ENCODE measurements at places on chromosomes 3 and 15. TPM values are rescaled to one million over a fixed set of nuclear protein-coding genes. Genes with fewer than 3 reads are reported as not detected.

DNA sequence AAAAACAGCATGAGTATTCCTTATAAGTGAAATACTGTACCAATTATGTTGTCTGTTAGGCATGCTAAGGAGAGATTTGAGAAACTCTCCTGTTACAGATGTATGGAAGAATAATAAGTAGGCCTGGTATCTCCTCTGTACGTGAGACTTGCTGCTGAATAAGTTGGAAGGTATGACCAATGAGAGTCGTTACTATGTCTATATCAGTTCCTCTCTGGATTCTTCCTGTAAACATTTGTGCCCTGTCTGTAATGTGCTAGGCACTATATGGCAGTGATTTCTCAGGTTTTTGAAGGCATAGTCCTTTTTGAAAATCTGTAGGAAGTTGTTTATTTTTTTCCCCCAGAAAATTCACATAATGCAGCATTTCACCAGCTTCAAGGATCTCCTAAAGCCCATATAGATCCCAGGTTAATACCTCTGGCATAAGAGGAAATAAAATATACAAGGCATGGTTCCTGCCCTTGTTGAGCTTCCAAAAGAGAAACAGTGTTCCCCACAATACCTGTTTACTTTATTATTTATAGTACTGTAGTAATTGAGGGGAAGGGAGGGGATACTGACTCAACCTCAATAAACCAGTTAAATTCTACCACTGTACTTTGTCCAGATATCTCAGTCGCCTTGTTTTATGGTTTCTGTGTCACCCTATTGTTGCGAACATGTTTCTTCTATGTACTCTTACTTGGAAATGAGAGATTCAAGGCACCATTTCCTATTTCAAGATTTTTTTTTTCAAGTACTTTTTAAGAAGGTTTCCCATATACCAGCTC is 28.6 kb downstream of the MAP2K5 start:
- no peak for DNase-seq

DNA sequence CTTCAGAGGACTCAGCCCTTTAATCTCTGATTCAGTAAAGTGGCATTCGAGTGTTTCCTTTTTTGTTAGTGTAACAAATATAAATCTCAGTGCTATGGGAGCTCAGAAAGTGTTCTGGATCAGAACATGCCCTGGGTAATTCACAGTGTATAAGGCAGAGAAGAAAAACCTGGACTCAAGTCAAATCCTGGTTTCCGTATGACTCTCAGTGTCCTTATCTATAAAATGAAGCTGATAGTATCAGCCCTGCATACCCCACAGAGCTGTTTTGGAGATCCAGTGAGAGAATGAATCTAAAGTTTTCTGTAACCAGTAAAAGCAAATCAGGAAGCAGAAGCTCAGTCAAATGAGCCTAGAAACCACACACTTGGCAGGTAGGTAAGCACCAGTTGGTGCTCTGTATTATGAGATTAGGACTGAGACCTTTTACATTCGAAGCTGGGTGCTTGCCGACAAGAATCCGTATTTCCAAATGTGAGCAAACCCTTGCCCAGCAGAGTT is 67.2 kb downstream of the IL1RAP start:
- DNase-seq = no peak

DNA sequence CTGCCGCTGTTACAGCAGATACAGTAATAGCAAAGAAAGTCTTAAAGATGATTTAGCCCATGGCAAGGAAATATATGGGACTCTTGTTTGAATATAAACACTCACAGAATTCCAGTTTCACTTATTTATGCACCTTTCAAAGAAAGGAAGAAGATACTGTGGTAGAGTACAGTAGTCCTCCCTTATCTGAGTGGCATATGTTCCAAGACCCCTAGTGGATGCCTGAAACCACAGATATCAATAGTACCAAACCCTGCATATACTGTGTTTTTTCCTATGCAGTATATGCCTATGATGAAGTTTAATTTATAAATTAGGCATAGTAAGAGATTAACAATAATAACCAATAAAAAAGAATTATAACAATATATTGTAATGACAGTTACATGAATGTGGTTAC is 8.2 kb downstream of the MAP2K1 start:
- DNase-seq = no peak

- DNase-seq = no peak
Measured at GRCh38 chr15:59352683-59353082, 20.0 kb downstream of the MYO1E start.

GRCh38 chr3:46575577-46576222 is 9.6 kb upstream of the LRRC2 start:
- DNase-seq = no peak

The LRRN1 gene
- polyA plus RNA-seq = 58.0 TPM

The COL8A1 gene
- 1.1 TPM for polyA plus RNA-seq
